Hepatocyte (in vitro differentiated cells): ENCODE measurements at places on chromosomes 4 and X. TPM values are rescaled to one million over a fixed set of nuclear protein-coding genes. Genes with fewer than 3 reads are reported as not detected.

DNA sequence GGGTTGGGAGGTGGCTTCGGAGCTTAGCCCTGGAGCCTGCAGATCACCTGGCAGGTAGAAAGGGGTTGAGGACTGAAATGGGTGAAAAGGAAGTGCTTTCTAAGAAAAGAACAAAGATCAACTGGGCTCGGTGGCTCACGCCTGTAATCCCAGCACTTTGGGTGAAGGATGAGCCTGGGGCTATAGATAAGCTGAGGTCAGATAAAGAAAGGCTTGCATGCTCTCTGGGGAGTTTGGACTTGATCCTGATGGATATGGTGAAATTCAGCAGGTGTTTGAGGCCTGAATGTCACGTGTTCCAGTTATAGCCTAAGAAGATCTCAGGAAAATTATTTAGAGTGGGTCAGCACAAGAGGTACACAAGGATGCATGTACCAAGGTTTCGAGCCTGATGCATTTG is 40.8 kb downstream of the SLC34A2 start:
- no peak for DNase-seq

- no peak for DNase-seq
Observed at GRCh38 chr4:88098993-88099752, 59.3 kb downstream of the ABCG2 start.

GRCh38 chr4:71239365-71239764 is 99.5 kb upstream of the SLC4A4 start:
- DNase-seq, result no peak

- DNase-seq, result no peak
Observed at GRCh38 chr4:55351824-55352223, 5.8 kb downstream of the SRD5A3 start.

DNA sequence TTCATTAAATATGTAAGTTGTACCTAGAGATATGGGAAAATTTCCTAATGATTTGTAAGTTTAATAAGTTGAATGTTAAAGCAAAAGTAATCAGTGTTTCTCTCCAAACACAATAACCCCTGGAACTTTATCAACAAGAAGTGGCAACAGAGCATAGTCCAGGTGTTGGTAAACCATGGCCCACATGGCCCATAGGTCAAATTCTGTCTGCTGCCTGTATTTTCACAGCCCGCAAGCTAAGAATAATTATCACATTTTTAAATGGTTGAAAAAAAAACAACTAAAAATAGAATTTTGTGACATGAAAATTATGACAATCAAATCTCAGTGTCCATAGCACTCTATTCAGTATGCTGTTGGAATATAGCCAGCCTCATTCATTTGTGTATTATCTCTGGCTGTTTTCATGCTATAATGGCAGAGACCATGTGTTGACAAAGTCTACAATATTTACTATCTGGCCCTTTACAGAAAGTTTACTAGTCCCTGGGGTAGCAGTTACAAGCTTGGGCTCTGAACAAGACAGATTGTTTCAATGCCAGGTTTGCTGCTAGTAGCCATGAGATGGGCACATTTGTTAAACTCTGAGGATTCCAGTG is 395.8 kb downstream of the GASK1B start:
- no peak for DNase-seq

GRCh38 chr4:8609406-8609805 is 16.8 kb downstream of the CPZ start:
- no peak for DNase-seq

- no peak for DNase-seq
Observed at GRCh38 chr4:92776080-92776479, 472.3 kb downstream of the GRID2 start.

GRCh38 chr4:53598483-53598882 is 7.2 kb upstream of the LNX1 start:
- DNase-seq, result no peak

GRCh38 chr4:74366367-74366911 is 1.5 kb downstream of the EREG start:
- no peak for DNase-seq

GRCh38 chrX:101160001-101160400 is 59.6 kb upstream of the DRP2 start:
- DNase-seq, result no peak

DNA sequence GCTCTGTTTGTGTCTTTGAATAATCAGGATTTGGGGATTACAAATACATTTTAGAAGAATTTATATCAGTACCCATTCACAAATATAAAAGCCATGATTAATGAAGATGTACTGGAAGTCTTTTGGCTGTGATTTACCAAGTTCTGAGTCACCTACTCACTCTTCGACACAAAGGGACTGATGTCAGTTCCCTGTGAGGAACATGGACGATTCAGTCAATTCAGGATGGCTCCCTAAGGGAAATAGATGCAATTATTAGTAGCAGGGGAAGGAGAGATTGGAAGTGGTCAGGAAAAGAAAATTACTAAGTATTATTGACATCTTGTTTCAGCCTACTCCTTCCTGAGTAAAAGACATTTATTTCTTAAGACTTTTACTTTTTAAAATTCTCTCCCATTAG is 550.7 kb upstream of the SLIT2 start:
- no peak for DNase-seq

DNA sequence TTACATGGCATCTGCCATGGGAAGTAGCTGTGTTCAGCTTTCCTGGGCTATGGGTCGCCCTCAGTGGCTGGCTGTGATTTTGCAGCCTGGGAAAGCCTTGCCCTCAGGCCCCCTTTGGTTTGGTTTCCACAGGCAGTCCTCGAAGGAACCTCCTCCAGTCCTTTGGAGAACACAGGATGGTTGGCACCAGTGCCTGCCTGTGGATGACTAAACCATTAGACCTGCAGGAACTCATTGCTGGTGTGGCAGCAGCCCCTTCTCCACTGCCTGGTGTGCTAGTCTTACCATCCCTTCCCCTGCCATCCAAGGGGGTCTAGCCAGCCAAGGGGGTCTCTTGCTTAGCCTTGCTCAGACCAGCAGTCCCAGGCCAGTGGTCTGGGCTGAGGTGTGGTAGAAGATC is 71.4 kb upstream of the PJA1 start:
- no peak for DNase-seq

DNA sequence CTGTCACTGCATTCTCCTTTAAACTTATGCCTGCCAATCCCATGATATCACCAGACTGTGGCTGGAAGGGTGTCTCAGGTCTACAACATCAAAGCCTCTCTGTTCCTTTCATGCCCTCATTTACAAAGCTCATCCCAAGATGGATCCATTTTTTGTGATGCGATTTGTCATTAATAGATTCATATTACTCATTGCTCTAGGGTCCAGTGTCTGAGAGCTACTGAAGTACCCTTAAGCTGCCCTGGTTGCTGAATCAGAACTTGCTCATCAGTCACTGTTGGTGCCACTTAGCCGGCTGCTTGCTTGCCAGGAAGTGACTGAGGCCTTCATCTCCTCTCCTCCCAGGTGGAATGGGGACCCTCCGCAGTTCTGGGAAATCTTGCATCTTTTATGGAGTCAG is 395.5 kb upstream of the BOD1L1 start:
- DNase-seq, result no peak

The RRH gene
- total RNA-seq, result not detected in 2 replicates

The BMX gene
- total RNA-seq, result 0.07 and 0.08 TPM in 2 replicates

The PAGE4 gene
- total RNA-seq, result 1.0 TPM in 1 of 2 replicates, not detected in the other

The FAM47A gene
- not detected in 2 replicates for total RNA-seq

The SOD3 gene
- total RNA-seq, result 5.1 and 7.5 TPM in 2 replicates

The FAM184B gene
- not detected in 2 replicates for total RNA-seq

The TRAPPC2 gene
- total RNA-seq, result 23.4 and 24.8 TPM in 2 replicates

The APELA gene
- 1.5 and 1.6 TPM in 2 replicates for total RNA-seq

The ZIC3 gene
- 0.13 TPM in 1 of 2 replicates, not detected in the other for total RNA-seq
